Naive thymus-derived CD4-positive, alpha-beta T cell (primary cell): ENCODE measurements at places on chromosomes 11 and 22.

- H3K27me3 ChIP-seq = no peaks in the 10 kb centered on the region
- no peaks in the 10 kb centered on the region for H3K36me3 ChIP-seq
- no peak overlapping the region for H3K4me3 ChIP-seq
- no peak overlapping the region for H3K27ac ChIP-seq
These were observed 12.2 kb downstream of the RIBC2 start for GRCh38 chr22:45425531-45426265.

DNA sequence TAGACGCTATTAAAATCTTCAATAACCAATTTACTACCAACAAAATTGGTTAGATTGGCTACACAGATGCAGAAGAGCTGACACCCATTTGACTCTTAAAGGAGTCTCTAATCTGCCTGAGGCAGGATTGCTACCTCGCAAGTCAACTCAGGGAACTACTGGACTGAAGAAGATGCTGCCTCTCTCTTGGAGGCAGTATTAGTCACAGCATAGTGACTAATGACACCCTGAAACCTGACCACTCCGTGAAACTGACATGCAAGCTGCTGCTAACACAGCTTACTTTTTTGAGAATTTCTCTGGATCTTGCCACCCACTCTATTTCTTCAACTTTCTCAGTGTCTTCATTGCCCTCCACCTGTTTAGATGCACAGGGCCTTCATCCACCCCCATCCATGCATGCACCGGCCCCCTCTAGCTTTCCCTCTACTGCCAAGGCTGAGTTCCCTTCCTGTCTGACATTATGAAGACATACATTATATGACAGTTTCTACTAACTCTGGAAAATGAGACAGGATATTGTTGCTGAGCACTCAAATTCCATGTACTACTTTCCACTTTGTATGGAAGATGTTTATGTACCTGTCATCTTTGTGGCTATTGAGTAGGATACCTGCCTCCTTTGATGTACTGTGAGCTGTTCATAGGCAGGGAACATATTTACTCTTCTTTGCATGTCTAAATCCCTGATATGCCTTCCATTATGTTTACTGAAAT is 183.2 kb downstream of the MSANTD4 start:
- no peaks in the 10 kb centered on the region for H3K36me3 ChIP-seq
- no peak for DNase-seq

GRCh38 chr11:113401718-113402117 is 14.1 kb downstream of the ANKK1 start:
- no peaks in the 10 kb centered on the region for H3K36me3 ChIP-seq
- no peaks in the 10 kb centered on the region for H3K27me3 ChIP-seq
- no peak overlapping the region for H3K27ac ChIP-seq
- no peak for DNase-seq
- no peaks in the 10 kb centered on the region for H3K4me1 ChIP-seq

GRCh38 chr11:126198648-126199047 is 12.8 kb downstream of the RPUSD4 start:
- H3K27me3 ChIP-seq = no peaks in the 10 kb centered on the region
- H3K4me3 ChIP-seq = no peak overlapping the region
- peaks cover 9% of the 10 kb centered on the region for H3K36me3 ChIP-seq
- DNase-seq = no peak
- H3K27ac ChIP-seq = no peak overlapping the region

DNA sequence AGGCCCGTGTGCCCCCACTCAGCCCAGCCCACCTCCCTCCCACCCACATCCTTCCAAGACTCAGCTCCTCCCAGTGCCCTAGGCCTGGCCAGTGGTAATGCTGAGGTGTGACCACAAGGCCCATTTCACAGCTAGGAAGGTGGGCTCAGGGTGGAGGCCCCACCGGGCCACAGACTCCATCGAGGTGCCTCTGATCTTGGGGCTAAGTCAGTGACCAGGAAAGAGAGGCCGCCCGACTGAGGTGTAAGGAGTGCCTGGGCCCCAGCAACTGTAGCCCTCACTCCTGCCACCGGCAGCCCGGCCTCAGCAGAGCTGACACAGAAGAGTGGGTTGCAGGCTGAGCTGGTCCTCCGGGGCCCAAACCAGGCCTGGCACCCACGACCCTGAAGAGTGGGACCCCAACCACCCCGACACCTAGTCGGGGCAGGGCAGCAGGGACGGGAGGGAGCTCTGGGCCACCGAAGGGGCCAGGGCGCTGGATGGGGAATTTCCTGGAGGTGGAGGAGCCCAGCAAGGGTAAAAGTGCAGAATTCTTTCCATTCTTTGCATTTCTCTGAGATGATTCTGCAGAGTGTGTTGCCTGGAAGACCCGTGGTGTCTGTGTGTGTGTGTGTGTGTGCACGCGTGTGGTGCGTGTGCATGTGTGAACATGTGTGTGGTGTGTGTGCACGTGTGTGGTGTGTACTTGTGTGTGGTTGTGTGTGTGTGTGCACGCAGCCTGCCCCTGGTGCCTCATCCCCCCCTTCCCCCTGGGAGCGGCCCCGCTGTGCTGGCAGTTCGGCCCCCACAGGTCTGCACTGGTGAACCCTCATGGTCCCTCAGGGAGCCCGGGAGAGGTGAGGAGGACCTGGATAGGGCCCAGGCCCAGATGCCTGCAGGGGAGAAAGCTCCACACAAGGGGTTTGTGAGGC is 8.3 kb upstream of the PIM3 start:
- H3K27ac ChIP-seq = no peak overlapping the region
- H3K36me3 ChIP-seq = no peaks in the 10 kb centered on the region
- H3K27me3 ChIP-seq = no peaks in the 10 kb centered on the region
- H3K4me1 ChIP-seq = no peaks in the 10 kb centered on the region
- no peak for DNase-seq

- H3K27ac ChIP-seq = no peak overlapping the region
- no peaks in the 10 kb centered on the region for H3K36me3 ChIP-seq
- H3K27me3 ChIP-seq = no peaks in the 10 kb centered on the region
- no peaks in the 10 kb centered on the region for H3K4me1 ChIP-seq
- DNase-seq = no peak
These were observed 12.5 kb upstream of the E2F8 start for GRCh38 chr11:19253153-19253745.
